ENCODE measurements at places on chromosomes 16 and 17.
A peak's percentile ranks its signal among the peaks of the same experiment; 100 is the strongest.

DNA sequence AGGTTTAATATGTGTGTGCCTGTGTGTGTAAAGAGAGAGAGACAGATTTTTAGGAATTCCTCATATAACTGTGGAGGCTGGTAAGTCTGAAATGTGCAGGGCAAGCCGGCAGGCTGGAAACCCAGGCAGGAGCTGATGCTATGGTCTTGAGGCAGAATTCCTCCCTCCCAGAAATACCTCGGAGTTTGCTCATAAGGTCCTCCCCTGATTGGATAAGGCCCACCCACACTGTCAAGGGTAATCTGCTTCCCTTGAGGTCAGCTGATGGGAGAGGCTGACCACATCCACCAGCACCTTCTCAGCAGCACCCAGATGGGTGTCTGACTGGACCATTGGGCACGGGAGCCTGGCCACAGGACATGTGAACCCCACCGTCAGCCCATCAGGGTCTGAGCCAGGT lies 42.4 kb downstream of the C16orf95 start:
- DNase-seq, result no peak

GRCh38 chr16:4925791-4926190 lies 11.2 kb downstream of the PPL start:
- no peak for DNase-seq

DNA sequence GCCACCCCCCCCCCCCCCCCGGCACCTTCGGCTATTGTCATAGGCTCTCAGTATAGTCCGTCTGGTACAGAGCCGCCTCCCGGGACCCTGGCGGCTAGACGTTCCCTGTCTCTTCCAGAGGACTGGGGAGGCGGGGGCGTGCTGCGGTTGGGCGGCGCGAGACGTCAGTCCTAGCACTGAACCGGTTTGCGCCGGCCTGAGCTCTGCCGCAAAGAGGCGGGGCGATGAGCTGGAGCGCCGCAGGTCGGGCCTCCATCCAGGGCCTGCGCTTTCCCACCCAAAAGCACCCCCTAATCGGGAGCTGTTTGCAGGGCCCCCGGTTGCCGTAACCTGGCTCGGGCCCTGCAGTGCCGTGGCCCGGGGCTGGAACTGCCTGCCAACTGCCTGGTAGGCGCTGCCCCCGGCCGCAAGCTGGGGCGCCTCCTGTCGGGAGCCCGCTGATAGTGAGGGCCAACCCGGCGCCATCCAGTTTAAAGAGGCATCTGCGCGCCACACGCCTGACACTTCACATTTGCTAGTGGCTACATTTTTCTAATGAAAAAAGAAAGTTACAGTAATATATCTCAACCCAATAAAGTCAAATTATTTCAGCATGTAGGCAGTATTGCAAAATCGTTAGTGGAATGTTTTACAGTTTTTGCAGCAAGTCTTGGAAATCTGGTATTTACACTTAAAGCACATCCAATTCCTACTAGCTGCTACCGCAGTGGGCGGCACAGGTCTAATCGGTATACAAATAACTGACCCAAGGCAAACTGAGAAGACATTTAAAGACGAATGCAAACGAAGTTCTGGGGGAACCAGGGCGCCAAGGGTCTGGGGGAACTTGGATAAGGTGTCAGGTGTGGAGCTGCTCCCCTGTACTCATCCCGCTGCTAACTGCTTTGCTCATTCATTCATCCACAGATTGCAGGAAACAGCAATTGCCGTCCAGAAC lies 753 bp upstream of the USP22 start:
- DNase-seq, result peak; percentile 89

GRCh38 chr17:57949649-57950048 lies 5.6 kb downstream of the CUEDC1 start:
- no peak for DNase-seq

DNA sequence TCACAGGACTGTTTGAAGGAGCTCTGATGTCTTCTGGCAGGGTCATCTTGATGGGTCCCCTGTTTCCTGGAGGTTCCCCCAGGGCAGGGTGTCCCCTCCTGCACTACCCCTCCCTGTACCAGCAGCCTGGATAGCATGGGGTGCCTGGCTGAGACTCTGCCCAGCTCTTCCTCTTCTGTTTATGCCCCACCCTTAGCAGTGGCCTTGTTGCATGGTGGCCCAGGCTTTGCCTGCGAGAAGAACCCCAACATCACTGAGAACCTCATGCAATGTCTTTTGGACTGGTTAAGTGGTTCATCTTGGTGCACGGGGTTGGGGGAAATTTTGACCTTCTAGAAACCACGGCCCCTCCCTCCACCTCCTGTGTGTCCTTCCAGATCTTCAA lies 121.8 kb downstream of the IRX3 start:
- no peak for DNase-seq

Measured in activated CD8-positive, alpha-beta memory T cell treated with anti-CD3 and anti-CD28 coated beads for 1 hour (primary cell).